Suppressor macrophage treated with lipopolysaccharide for 4 hours (primary cell): ENCODE measurements at places on chromosomes 6 and 20.

DNA sequence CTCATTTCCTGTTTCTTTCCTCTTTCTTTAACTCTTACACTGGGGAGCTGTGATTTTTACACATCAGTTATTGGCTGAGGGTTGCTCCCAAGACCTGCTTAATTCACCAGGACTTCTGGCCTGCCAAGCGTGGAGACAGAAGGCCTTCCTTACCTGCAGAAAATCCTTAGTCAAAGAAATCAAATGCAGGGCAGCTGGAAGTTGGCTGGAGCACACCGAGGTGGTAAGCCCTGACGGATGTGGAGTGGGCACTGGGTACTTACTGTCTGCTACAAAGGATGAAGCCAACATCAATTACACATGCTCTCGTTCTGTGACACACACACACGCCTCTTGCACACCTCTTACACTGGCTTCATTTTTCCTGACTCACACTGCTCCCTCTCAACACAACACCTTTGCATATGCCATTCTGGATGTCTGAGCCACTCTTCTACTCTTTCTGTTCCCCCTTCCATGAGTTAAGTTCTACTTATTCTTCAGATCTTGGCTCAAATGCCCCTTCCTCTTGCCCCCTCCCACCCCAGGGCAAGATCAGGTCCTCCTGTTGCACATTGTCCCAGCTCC, 61.6 kb downstream of the TTI1 start:
- no peak for DNase-seq

DNA sequence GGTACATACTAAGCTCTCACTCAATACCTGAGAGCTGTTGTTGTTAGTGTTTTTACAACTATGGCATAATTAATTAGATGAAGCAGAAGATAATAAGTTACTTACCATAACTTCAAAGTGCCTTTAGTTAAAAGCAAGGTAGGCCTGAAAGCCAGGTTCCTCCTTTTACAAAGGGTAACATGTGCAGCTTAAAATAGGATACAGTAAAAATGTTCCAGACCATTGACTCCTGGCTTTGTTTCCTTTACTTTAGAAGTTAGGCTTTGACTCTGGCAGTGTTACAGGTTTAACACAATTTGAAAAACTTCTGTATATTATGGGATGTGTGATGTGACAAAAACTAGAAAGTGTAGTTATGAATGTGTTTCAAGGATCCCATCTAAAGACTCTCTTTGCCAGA, 522.5 kb downstream of the EPM2A start:
- no peak for DNase-seq

- DNase-seq: no peak
Measured at GRCh38 chr20:25233016-25233772, 14.7 kb upstream of the PYGB start.

DNA sequence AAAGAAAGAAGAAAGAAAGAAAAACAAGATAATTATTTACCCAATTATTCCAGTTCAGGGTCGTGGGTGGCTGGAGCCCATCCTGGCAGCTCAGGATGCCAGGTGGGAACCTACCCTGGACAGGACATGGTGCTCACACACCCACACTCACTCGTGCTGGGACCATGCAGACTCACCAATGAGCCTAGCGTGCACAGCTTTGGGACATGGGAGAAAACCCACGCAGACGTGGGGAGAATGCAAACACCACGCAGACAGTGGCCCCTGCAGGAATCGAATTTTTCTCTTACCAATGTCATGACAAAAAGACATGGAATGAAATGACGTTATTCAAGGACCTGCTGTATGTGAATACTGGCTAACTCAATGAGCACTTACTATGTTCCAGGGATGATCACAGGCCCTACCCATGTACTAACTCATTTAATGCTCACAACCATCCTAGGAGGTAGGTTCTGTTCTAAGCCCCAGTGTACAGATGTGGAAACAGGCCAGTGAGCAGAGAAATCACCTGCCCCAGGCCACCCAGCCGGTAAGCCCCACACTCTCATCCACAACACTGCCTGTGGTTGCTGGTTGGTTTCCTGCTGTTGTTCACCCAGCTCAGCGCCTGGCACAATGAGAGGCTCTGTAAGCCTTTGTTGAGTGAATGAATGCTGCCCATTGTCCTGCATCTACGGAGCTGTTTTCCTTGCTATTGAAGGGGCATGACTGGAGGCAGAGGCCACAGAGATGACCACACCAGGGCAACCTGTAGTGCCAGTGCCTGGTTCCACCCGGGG, 6.8 kb upstream of the PI16 start:
- DNase-seq: no peak

- DNase-seq: no peak
Measured at GRCh38 chr20:58597249-58597891, 53.7 kb upstream of the STX16 start.

- no peak for DNase-seq
Measured at GRCh38 chr20:1269850-1270249, 3.8 kb downstream of the SNPH start.

DNA sequence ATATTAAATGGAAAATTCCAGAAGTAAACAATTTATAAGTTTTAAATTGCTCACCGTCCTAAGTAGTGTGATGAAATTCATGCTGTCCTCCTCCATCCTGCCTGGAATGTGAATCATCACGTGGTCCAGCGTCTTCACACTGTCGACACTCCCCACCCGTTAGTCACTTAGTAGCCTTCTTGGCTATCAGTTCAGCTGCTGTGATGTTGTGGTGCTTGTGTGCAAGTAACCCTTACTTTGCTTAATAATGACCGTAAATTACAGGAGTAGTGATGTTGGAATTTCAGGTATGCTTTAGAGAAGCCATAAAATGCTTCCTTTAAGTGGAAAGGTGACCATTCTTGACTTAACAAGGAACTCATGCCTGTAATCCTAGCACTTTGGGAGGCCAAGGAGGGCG, 25.2 kb downstream of the RIOK1 start:
- peak; percentile 26 for DNase-seq

DNA sequence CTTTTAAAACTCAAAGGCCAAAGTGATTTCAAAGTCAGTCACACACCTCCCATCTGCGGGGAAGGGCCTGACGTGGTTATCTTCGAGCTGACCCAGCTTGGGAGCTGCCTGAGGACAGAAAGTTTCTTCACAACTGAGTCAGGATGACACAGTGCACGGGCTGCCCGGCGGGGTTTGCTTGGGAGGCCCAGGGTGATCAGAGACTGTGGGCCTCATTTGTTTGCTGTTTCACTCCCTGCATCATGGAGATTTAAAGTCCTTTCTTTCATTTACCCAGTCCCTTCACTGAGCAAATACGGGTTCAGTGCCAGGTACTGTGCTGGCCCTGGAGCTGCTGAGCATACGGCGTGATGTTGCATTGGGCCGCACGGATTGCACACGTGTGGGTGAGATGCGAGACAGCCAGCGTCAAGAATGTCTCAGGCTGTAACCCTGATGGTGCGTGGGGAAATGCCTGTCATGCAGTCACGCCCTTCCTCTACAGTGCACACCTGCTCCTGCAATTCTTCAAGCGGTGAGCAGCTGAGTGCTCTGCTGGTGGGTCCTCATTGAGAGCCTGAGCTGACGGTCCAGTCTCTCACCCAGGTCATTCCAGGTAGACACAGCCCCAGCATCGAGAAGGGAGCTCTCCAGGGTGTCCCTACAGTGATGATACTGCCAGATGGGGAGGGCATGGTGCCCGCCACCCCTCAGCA, 82.7 kb upstream of the PMEPA1 start:
- peak; percentile 50 for DNase-seq

DNA sequence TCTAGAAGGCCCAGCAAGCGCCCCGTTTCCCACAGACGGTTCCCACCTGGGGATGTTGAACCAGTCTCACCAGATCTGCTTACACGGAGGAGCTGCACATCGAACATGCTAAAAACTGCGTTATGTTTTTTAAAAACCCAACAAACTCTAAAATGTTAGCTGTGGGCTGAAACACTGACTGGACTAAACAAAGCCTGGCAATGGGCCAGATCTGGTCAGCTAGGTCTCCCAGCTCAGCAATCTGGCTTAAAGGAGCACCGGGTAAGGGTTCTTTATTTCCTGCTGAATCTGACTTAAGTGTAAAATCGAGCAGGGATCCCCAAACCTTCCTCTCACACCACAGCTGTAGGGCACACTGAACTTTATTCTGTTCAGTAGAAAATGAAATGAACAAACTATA, 156.9 kb downstream of the FOXC1 start:
- no peak for DNase-seq

DNA sequence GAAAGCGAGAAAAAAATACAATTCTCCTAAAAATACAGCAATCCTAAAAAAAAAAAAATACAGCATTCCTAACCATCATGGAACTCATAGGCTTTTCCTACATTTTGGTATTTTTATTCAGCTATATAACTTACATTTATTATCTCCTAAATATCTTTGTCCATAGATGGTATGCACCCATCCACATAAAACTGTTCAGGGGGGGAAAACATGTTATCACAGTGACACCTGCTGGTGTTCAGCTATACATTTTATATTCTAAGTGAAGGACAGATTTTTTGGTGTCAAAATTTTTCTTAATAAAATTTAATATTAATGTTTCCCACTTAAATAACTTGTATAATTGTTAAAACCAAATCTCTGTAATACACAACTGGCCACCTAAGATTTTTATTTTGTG, 58.0 kb downstream of the BLOC1S5 start:
- peak; percentile 47 for DNase-seq

- no peak for DNase-seq
Measured at GRCh38 chr6:55184782-55185530, 10.6 kb downstream of the HCRTR2 start.
